ENCODE measurements at places on chromosomes 7 and 10.

DNA sequence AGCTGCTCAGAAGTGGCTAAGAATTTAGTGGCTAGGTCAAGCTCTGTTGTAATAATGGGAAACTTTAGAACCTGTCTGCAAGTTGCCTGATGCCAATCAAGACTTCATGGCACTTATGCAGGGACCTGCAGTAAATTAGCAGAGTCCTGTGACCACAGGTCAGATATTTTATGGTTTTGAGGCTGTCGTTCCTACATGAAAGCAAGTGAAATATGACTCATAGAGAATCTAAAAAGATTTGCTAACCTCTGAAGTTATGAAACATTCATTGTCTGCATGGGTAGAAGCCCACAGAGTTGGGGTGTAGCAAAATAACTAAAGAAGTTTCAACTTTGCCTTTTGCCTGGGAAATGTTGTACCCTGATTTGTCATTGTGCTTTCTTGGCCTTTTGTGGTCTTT lies 32.3 kb downstream of the SLC39A12 start:
- no peaks in the 10 kb centered on the region for H3K36me3 ChIP-seq
- no peaks in the 10 kb centered on the region for H3K27me3 ChIP-seq
- H3K27ac ChIP-seq, result no peak overlapping the region
- no peak for DNase-seq
- H3K4me3 ChIP-seq, result no peak overlapping the region

- peaks cover 4% of the 10 kb centered on the region for H3K36me3 ChIP-seq
- no peak overlapping the region for H3K4me3 ChIP-seq
- no peak for DNase-seq
- H3K27ac ChIP-seq, result no peak overlapping the region
These were observed 70.8 kb downstream of the GRK5 start for GRCh38 chr10:119278126-119278709.

GRCh38 chr10:59870152-59870551 lies 36.2 kb downstream of the CCDC6 start:
- H3K27ac ChIP-seq, result peak overlapping the region; percentile 46
- peaks cover 5% of the 10 kb centered on the region for H3K36me3 ChIP-seq
- DNase-seq, result no peak
- H3K4me1 ChIP-seq, result peaks cover 65% of the 10 kb centered on the region

DNA sequence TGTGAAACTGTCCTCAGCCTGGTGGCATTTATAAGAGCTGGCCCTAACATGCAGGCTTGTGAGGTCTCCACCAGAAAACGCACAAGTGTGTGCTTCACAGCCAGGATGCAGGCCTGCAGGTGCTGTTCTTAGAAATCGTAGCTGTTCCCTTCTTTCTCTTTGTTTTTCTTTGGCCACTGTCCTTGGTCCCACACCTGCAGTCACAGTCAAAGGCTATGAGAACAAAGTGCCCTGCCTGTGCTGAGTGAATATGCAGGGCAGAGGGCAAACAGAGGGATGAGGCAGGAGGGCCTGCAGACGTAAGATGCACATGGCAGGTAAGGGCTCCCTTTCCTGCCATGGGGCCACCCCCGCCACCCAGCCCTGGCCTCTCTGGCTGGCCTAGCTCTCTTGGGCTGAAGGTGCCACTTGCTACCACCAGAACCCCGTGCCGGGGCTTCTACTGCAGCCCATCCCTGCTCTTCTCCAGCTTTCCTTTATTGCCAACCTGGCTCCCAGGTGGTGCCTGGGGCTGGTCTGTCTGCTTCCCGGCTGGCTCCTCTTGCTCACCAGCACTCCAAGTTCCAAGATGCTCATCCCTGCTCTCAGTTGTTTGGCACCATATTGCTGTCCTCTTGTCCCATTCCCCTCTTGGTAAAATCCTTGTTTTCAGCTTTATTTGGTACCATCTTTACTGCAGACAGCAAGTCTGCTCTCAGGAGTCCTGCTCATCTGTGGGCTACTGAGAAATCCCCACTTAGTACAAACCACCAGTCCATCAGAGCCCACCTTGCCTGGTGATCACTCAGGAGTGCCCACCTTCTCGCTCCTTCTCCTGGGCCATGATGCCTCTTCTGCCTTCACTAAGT lies 308.1 kb upstream of the ZMIZ1 start:
- no peaks in the 10 kb centered on the region for H3K27me3 ChIP-seq
- no peak for DNase-seq
- H3K4me3 ChIP-seq, result no peak overlapping the region
- no peak overlapping the region for H3K27ac ChIP-seq
- peaks cover 18% of the 10 kb centered on the region for H3K4me1 ChIP-seq

- DNase-seq, result no peak
- no peak overlapping the region for H3K4me3 ChIP-seq
- H3K36me3 ChIP-seq, result peaks cover 5% of the 10 kb centered on the region
- H3K27ac ChIP-seq, result no peak overlapping the region
- no peaks in the 10 kb centered on the region for H3K27me3 ChIP-seq
- no peaks in the 10 kb centered on the region for H3K4me1 ChIP-seq
These were observed 114.9 kb downstream of the MGMT start for GRCh38 chr10:129581827-129582411.

GRCh38 chr10:51369903-51370302 lies 295.6 kb downstream of the PRKG1 start:
- no peak overlapping the region for H3K27ac ChIP-seq
- no peak overlapping the region for H3K4me3 ChIP-seq
- no peaks in the 10 kb centered on the region for H3K27me3 ChIP-seq
- DNase-seq, result no peak

DNA sequence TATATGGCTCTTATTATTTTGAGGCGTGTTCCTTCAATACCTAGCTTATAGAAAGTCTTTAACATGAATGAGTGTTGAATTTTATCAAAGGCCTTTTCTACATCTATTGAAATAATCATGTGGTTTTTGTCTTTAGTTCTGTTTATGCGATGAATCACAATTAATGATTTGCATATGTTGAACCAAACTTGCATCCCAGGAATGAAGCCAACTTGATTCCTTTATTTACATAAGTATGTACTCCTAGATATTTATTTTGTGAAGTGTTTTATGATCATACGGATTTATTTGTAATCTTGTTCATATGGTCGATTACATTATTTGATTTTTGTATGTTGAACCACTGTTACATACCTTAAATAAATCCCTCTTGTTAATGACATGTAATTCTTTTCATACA lies 244.3 kb upstream of the KCND2 start:
- no peaks in the 10 kb centered on the region for H3K27me3 ChIP-seq
- DNase-seq, result no peak
- no peak overlapping the region for H3K27ac ChIP-seq
- no peak overlapping the region for H3K4me3 ChIP-seq
- no peaks in the 10 kb centered on the region for H3K4me1 ChIP-seq

DNA sequence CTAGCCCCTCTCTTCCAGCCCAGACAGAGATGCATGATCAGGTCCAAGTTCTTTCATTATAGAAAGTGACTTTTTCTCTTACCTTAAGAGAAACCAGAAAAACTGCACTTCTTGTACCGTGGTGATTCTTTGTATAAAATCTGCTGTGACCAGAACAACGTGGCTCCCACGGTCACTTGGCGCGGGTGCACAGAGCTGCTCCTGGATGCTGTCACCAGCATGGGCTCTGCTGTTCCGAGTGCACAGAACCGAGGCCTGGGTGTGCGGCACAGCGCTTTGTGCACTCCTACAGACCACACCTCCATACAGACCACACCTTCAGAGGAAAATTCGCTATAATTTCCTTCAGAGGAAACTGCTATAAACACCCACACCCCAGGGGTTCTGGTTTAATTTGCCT lies 26.0 kb downstream of the VIPR2 start:
- no peak overlapping the region for H3K4me3 ChIP-seq
- DNase-seq, result no peak
- peaks cover 1% of the 10 kb centered on the region for H3K4me1 ChIP-seq
- H3K27me3 ChIP-seq, result peaks cover 16% of the 10 kb centered on the region
- H3K36me3 ChIP-seq, result no peaks in the 10 kb centered on the region

DNA sequence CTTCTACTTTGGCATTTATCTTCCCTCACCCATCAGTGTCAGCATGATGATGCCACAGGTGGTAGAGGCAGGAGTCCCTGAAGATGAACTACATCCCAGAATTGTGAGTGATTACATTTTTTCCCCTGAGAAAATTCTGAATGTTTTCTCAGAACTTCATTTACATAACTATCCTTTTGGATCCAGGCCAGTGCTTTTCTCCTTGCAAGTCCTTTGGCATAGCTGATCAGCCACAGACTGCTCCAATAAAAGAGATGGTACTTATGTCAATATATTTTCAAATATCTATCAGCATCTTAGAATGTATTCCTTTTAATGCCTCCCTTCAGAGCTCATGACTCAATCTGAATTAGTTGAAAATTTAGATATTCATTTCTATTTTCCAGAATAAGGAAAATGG lies 135.5 kb downstream of the IQUB start:
- no peaks in the 10 kb centered on the region for H3K4me1 ChIP-seq
- no peak for DNase-seq
- H3K36me3 ChIP-seq, result no peaks in the 10 kb centered on the region
- no peak overlapping the region for H3K4me3 ChIP-seq
- no peak overlapping the region for H3K27ac ChIP-seq

- no peaks in the 10 kb centered on the region for H3K4me1 ChIP-seq
- no peak overlapping the region for H3K27ac ChIP-seq
- H3K27me3 ChIP-seq, result no peaks in the 10 kb centered on the region
- H3K4me3 ChIP-seq, result no peak overlapping the region
- DNase-seq, result no peak
These were observed 459.3 kb downstream of the HTR7 start for GRCh38 chr10:90398566-90398965.

GRCh38 chr7:967361-968082 lies 7.8 kb downstream of the COX19 start:
- H3K4me3 ChIP-seq, result no peak overlapping the region
- H3K36me3 ChIP-seq, result peaks cover 43% of the 10 kb centered on the region
- no peak overlapping the region for H3K27ac ChIP-seq
- peaks cover 6% of the 10 kb centered on the region for H3K4me1 ChIP-seq
- peaks cover 2% of the 10 kb centered on the region for H3K27me3 ChIP-seq

DNA sequence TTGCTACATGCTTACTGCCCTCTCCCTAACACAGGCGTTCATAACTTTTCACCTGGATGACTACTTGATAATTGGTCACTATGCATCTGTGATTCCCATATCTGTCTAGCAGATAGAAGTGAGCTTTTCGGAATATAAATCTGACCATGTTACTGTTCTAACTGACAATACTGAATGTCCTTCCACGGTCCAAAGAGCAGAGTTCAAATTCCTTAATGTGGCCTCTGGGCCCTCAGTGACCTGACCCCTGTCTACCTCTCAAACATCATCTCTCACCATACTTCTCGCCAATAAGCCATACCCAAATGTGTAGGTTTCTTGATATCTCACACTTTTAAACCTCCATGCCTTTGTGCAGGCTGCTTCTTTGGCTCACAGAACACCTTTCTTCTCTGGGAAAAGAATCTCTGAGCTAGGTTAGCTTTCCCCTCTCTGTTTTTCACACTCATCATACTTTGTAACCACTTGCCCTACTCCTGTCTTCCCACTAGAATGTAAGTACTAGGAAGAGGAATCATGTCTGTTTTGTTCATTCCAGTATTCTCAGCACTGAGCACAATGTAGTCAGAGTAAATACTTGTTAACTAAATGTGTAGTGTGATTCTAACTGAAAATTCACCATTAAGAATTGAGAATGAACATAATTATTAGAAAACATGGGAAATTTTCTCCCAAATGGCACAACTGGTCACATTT lies 39.2 kb upstream of the LRRC17 start:
- H3K4me3 ChIP-seq, result no peak overlapping the region
- no peaks in the 10 kb centered on the region for H3K36me3 ChIP-seq
- H3K27ac ChIP-seq, result peak overlapping the region; percentile 29
- peaks cover 2% of the 10 kb centered on the region for H3K27me3 ChIP-seq
- H3K4me1 ChIP-seq, result peaks cover 33% of the 10 kb centered on the region

- H3K4me3 ChIP-seq, result peak overlapping the region; percentile 74
- H3K36me3 ChIP-seq, result peaks cover 6% of the 10 kb centered on the region
- H3K27me3 ChIP-seq, result no peaks in the 10 kb centered on the region
- peak; percentile 51 for DNase-seq
- peak overlapping the region; percentile 82 for H3K27ac ChIP-seq
These were observed 47.9 kb downstream of the PIP4K2A start for GRCh38 chr10:22666287-22667092.

GRCh38 chr7:417973-418601 lies 101.6 kb downstream of the PDGFA start:
- no peaks in the 10 kb centered on the region for H3K4me1 ChIP-seq
- no peaks in the 10 kb centered on the region for H3K36me3 ChIP-seq
- no peak overlapping the region for H3K27ac ChIP-seq
- DNase-seq, result no peak
- H3K4me3 ChIP-seq, result no peak overlapping the region
- H3K27me3 ChIP-seq, result no peaks in the 10 kb centered on the region

DNA sequence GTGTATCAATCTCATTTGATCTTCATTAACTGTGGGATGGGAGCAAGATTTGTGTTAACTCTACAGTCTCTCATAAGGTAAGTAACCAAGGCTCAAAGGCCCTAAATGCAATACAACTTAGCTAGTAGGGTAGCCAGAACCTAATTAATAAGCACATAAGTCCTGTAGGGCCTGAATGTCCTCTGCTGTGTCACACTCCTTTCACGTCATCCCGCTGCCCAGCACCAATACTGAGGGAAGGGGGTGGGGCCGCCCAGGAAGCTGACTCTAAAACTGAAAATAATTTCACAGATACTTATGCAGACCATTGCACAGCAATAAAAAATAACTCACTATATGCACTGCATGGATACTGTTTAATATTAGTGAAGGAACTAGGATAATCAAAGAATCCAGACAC lies 13.7 kb downstream of the CCDC6 start:
- H3K27ac ChIP-seq, result no peak overlapping the region
- no peak for DNase-seq
- H3K4me1 ChIP-seq, result peaks cover 49% of the 10 kb centered on the region
- H3K36me3 ChIP-seq, result peaks cover 27% of the 10 kb centered on the region
- no peak overlapping the region for H3K4me3 ChIP-seq

All from activated T-helper 2 cell treated with anti-CD3 and anti-CD28 coated beads, Interferon-gamma antibody, Interleukin-2, Interleukin-4, amounts not matched to agents 10 μg/mL and 5 μg/mL and 100 μg/mL, durations not matched to agents 14 hours and 24 hours and 36 hours (primary cell).